ENCODE measurements at places on chromosomes 12 and 14.

DNA sequence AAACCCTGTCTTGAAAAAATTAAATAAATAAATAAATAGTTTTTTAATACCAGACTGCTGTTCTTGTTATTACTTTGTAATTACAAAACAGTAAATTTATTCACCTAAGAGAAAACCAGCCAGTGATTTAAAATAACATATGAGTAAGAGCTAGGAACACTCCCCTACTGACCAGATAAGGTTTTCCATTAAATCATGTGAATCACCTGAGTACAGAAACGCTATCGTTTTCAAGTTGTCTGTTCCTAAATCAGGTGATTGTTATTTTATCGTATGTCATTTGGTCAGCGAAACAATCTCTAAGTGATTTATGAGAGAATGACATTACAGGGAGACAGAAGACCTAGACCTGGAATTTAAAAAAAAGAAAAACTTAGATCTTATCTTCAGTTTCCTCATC, 47.3 kb downstream of the RPS29 start:
- DNase-seq: no peak

- no peak for DNase-seq
Measured at GRCh38 chr14:66606826-66607225, 98.9 kb downstream of the GPHN start.

GRCh38 chr14:57883061-57883460, 17.2 kb upstream of the SLC35F4 start:
- peak; percentile 13 for DNase-seq

DNA sequence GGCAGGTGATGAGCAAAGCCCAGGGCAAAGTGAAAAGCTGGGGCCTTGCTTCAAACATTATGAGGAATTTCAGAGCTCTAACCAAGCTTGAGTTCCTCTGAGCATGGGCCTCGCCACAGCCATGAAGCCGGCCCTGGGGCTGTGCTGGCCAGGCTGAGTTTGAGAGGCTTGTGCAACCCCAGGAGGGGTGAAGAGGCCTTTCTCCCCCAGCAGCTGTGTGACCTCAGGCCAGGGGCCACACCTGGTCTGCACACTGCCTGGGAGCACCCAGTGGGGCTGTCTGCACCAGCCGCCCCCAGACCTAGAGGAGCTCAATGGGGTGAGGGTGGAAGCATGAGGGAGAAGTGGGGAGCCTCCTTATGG, 204.9 kb upstream of the C14orf180 start:
- DNase-seq: no peak

DNA sequence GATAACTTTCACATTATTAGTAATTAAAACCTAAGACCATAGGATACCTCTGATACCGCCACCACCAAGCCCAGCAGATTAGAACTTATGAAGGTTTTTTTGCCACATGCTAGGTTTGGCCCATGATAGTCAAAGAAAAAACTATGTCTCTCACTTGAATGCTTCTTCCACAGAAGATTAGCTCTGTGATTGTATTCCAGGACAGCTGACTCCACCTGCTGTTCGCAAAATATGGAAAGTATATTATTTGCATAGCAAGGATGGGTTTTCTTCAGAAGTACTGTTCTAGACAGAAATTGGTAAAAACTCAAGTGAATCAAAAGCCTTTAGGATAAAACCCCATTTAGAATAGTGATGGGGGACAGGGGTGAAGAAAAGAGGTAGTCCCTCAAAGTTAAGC, 42.2 kb downstream of the PPFIBP1 start:
- DNase-seq: no peak

GRCh38 chr14:68182492-68182891, 362.9 kb downstream of the RAD51B start:
- no peak for DNase-seq

DNA sequence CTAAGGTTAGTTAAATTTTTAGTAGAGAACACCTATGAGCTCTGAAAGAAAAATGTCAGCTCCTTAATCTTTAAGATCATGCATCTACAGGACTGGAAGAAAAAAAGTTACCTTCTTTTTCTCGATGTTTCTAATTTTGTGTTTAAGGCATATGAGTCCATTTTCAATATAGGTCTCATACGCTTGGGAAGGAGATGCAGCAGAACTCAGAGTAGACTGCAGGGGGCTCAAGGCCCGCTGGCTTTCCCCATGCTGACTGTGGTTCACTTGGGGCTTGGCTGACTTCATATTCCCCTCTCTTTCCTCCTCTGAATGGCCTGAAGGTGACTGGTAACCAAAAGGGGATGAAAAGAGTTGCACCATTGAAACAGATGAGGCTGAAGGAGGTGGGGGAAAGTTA, 1.5 kb downstream of the CAPRIN2 start:
- DNase-seq: no peak

Data from GM04504 (cell line).